Esophagus muscularis mucosa (tissue), 4 donors: ENCODE measurements at places on chromosomes 7 and 10. TPM values are rescaled to one million over a fixed set of nuclear protein-coding genes. Genes with fewer than 3 reads are reported as not detected.

Gene DNAJC1
- 70.6 TPM for total RNA-seq

Gene TACR2
- total RNA-seq, result 64.3 TPM

Gene ANXA11
- 126 TPM for total RNA-seq

Gene GNG11
- 24.1 TPM for total RNA-seq

Gene DOCK4
- total RNA-seq, result 25.3 TPM

GRCh38 chr10:25933653-25934608 lies at the start of gene MYO3A:
Gene MYO3A, plus strand, starts transcription at chr10:25934229. Its CDS starts 17,882 bp downstream, at chr10:25952111.
- H3K4me1 ChIP-seq, result peaks cover 4% of the 10 kb centered on the region
- peaks cover 54% of the 10 kb centered on the region for H3K27me3 ChIP-seq
- no peak within 1 kb of the TSS for H3K27ac ChIP-seq

GRCh38 chr10:112140110-112140970 lies 43.2 kb downstream of the GPAM start:
- H3K27ac ChIP-seq, result no peak overlapping the region
- peak; percentile 92 for DNase-seq
- no peaks in the 10 kb centered on the region for H3K27me3 ChIP-seq
- no peaks in the 10 kb centered on the region for H3K4me1 ChIP-seq
- no peak overlapping the region for H3K4me3 ChIP-seq

GRCh38 chr7:138924501-138925225 lies 56.5 kb downstream of the KIAA1549 start:
- H3K27ac ChIP-seq, result no peak overlapping the region
- no peak for DNase-seq
- no peak overlapping the region for H3K4me3 ChIP-seq
- H3K36me3 ChIP-seq, result no peaks in the 10 kb centered on the region

DNA sequence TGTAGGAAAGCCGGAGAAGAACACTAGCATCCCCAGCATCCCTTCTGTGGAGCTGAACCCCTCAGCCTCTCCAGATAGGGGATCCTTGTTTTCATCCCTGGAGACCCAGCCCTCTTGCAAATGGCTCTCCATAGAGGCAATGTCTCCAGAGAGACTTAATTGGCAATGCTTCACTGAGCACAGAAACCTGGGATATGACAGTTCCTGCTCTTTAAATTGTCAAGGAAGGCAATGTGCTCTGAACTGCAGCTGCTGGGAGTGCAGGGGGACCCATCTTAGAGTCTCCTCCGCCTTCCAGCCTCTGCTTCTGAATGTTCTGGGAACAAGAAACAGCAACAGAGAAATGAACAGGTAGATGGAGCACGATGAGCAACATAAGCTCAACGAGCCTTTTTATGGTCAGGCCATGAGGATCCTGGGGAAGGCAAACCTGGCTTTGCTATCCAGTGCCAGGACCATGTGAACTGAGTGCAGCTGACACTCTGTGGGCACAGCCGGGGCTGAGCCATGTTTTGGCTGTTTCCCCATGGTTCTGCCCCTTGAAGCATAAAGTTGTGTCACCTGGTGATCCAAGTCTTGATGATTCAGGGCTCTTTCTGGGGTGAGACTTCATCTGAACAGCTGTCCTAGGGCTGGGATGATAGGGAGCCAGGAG lies 481.0 kb downstream of the PLXNA4 start:
- no peaks in the 10 kb centered on the region for H3K36me3 ChIP-seq
- H3K27me3 ChIP-seq, result no peaks in the 10 kb centered on the region
- no peak overlapping the region for H3K4me3 ChIP-seq
- H3K4me1 ChIP-seq, result no peaks in the 10 kb centered on the region
- H3K27ac ChIP-seq, result no peak overlapping the region

DNA sequence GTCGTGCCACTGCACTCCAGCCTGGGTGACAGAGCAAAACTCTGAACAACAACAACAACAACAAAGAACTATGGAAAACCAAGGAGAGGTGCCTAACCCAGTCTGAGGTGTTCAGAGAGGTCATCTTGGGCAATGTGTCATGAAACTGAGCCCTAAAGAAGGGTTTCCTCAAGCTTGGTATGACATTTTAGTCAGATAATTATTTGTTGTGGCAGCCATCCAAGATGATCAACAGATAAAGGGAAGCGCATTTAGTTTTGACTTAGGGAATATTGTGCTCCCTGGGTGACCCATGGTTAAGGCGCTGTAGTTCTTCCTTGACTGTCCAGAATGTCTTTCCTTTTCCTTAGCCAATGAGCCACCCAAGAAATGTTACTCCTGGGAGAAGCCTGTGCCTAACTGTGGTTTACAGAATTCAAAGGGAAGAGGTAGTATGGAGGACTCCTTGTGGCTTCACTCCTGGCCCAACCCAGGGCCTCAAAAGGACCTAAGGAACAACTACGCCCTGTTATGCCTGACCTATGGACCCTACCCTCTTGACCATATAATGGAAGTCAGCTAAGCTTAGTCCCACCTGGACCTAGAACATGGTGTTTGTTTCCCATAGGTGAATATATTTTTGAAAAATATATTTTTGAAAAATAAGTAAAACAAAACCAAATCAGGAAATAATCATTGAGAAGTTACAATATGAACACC lies 42.4 kb downstream of the TPST1 start:
- DNase-seq, result no peak
- H3K36me3 ChIP-seq, result no peaks in the 10 kb centered on the region
- H3K4me1 ChIP-seq, result no peaks in the 10 kb centered on the region
- H3K27me3 ChIP-seq, result no peaks in the 10 kb centered on the region
- H3K27ac ChIP-seq, result no peak overlapping the region
- no peak overlapping the region for H3K4me3 ChIP-seq

DNA sequence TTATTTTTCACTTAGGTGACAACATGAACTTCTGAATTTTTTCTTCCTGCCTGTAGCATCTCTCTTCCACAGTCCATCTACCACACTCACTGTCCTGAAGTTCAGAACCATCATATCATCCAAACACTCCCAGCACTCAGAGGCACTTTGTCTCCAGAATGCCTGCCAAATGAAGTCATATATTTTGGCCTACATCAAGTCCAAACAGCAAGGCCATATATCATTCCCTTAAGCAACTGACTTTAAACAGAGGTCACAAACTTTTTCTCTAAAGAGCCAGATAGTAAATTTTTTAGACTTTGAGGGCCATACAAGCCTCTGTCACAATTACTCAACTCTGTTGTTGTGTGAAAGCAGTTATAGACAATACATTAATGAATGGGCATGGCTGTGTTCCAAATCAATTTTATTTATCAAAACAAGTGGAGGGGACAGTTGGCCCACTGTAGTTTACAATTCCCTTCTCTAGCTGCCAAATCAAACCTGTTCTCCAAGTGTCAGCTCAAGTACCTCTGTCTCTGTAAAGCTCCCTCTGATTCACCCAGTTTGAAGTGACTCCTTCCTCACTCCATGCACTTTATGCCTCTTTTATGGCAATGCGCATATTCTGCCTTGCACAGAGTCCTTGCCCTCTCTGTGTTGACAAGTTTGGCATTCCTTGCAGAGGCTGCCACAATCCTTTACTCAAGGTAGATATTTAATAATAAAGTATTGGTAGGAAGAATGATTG lies 305.7 kb downstream of the FZD1 start:
- no peaks in the 10 kb centered on the region for H3K27me3 ChIP-seq
- no peaks in the 10 kb centered on the region for H3K36me3 ChIP-seq
- H3K27ac ChIP-seq, result peak overlapping the region; percentile 21
- H3K4me3 ChIP-seq, result no peak overlapping the region
- no peak for DNase-seq
- no peaks in the 10 kb centered on the region for H3K4me1 ChIP-seq

DNA sequence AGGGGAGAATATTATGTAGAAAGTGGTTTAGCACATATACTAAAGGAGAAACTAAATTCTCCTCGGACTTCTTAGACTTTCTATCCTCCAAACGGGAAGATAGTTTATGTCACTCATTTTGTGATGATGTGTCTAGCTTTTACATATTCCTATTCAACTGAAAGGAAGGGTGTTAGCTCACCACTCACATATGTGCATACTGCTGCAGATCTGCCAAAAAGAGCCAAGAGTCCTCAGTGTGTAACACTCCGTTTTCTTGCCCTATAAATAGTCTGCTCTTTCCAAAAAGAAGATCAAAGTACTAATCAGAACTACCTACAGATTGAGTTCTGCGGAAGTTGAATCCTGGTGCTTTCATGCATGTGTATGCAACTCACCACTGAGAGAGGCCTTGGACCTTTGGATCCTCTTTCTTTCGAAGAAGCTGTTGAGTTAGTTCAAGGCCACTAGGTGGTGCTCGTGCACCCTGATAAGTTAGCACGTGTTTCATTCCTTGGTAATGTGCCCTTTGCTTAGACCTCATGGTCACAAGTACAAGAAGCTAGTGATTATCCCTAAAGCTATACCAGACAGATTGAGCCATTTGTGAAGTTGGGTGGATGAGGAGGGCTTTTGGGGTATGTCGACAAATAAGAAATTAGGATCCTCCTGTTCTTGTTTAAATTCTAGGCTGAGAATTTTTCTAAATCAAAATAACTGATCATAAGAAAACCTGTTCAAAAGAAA lies 14.1 kb downstream of the YAE1 start:
- H3K27ac ChIP-seq, result no peak overlapping the region
- H3K4me3 ChIP-seq, result no peak overlapping the region
- no peaks in the 10 kb centered on the region for H3K4me1 ChIP-seq
- peaks cover 24% of the 10 kb centered on the region for H3K36me3 ChIP-seq
- no peak for DNase-seq
- no peaks in the 10 kb centered on the region for H3K27me3 ChIP-seq

DNA sequence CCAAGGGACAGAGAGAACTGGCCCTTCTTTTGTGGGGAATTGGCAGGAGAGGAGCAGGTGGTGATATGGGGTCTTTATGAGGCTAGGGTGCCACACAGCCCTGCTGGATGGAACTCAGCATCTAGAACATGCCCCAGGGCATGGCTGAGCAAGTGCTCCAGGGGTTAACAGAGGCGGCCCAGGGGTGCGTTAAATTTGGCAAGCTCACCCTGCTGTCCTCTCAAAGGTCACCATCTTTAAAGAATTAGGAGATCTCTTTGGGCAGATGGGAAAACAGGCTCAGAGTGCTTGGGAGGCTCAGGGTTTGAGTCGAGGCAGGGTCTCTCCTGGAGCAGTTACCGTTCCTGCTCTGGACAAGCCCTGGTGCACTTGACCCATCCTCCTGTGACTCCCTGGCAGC lies 21.4 kb upstream of the UNC5B start:
- H3K27ac ChIP-seq, result no peak overlapping the region
- peaks cover 8% of the 10 kb centered on the region for H3K27me3 ChIP-seq
- peaks cover 26% of the 10 kb centered on the region for H3K4me1 ChIP-seq
- no peaks in the 10 kb centered on the region for H3K36me3 ChIP-seq

DNA sequence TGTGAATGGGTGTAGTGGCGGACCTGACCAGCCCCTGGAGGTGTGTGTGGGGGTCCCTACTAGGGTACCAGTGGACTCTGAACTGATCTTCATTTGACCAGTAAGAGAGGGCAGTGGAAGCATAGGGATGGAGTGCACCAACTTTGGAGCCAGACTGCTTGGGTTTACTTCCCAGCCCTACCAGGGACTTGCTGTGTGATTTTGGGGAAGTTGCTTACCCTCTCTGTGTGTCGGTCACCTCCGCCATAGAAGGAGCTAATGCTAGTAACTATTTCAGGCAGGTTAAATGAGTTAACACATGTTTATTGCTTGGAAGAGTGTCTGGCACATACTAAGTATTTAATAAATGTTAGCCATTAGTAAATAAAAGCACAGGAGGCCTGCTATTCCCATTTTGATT lies 6.6 kb downstream of the ADCYAP1R1 start:
- DNase-seq, result no peak
- no peak overlapping the region for H3K27ac ChIP-seq
- no peak overlapping the region for H3K4me3 ChIP-seq
- peaks cover 2% of the 10 kb centered on the region for H3K27me3 ChIP-seq
- no peaks in the 10 kb centered on the region for H3K36me3 ChIP-seq

DNA sequence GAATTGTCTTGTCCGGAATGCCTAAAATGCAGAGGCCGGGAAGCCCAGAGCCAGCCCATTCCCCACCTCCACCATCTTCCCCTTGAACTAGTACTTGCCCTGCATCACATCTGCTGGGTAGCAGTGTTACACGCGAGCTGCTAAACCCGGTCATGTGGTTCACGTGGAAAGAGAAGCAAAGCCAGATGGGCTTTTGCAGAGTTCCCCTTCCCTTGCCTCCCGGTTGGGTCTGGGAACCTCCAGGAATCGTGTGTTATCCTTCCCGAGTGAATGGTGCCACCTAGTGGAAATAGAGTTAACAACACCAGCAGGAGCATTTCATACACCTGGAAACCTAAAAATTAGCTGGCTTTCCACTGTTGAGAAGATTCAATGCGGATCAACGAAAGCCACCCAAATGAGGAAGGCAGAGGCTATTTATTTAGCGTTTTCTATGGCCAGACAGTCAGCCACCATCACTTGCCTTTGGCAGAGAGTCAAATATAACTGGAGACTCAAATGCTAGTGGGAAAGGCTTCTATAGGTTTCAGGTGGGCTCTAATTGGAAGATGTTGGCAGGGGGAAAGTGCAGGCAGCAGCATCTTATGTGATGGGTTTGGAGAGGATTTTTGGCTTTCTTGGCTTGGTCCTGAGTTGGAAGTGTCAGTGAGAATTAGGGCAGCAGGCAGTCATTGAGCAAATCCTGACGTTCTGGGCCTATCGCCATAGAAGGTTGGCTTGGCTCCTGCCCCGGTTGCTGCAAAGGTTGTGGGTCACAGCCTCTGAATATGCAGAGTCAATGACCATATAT lies 12.9 kb upstream of the DENND2A start:
- H3K36me3 ChIP-seq, result no peaks in the 10 kb centered on the region
- H3K4me3 ChIP-seq, result no peak overlapping the region
- H3K27me3 ChIP-seq, result no peaks in the 10 kb centered on the region
- no peak for DNase-seq

DNA sequence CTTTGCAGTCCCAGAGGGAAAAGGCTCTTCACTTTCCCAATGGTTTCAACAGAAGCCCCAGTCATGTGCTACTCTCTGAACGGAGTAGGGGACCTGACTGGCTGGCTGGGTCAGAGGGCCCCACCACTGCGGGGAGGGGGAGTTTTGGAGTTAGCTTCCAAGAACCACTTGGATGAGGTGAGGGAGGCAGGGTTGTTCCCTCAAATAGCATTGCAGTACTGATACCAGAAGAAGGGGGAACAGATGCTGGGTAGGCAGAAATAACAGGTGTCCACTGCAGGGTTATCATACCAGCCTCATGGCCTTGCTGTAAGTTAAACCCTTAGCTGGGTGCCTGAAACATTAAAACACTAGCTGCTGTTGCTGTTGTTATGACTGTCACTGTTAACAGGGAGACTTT lies 131.3 kb downstream of the UBE2H start:
- no peaks in the 10 kb centered on the region for H3K27me3 ChIP-seq
- peaks cover 12% of the 10 kb centered on the region for H3K4me1 ChIP-seq
- H3K4me3 ChIP-seq, result no peak overlapping the region

DNA sequence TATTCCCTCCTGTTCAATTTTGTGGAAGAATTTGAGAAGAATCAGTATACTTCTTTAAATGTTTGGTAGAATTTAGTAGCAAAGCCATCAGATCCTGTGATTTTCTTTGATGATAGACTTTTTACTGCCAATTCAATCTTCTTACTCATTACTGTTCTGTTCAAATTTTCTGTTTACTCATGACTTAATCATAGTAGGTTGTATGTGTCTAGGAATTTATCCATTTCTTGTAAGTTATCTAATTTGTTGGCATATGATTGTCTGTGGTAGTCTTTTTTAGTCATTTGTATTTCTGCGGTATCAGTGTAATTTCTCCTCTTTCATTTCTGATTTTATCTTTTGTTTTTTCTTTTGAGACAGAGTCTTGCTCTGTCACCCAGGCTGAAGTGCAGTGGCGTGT lies 87.4 kb downstream of the CCDC3 start:
- H3K27me3 ChIP-seq, result no peaks in the 10 kb centered on the region
- DNase-seq, result no peak
- H3K36me3 ChIP-seq, result no peaks in the 10 kb centered on the region
- no peaks in the 10 kb centered on the region for H3K4me1 ChIP-seq
- no peak overlapping the region for H3K27ac ChIP-seq
- H3K4me3 ChIP-seq, result no peak overlapping the region
